Right forelimb (tissue), 1 donor: ENCODE measurements at places on chromosomes 12 and 14.

DNA sequence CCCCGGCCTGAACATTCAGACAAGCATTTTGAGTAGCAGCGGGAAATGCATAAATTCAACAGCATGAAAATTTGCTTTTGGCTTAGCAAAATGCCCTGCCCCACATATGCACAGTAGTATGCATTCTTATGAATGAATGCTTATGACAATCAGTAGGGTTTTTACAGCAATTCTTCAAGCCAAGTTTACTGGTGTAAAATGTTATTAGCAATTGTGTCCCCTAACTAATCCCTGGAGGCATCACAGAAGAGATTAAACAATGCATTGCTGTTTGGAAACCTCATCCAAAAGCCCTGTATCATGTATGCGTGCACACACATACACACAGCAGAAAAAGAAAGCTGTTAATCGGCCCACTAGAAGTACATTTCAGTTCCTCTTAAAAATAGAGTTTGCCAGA is 406.5 kb downstream of the LRIG3 start:
- no peak for DNase-seq

GRCh38 chr12:121499929-121500793 is 80.7 kb downstream of the KDM2B start:
- DNase-seq = peak; percentile 88

DNA sequence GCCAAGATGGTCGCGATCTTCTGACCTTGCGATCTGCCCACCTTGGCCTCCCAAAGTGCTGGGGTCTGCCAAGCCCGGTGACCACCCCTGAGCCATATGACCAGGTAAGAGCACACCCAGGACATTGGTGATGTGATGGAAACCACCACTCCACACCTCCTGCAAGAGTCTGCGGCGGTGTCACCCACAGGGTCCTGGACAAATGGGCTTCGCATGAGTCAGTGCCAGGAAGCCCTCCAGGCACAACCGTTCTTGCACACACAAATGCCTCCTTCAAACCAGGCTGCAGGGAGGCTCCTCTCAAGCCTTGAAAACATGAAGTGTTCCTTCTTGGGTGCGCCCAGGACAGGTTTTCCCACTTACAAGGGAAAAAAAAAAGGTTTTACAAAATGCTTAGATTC is 16.6 kb downstream of the PITPNM2 start:
- no peak for DNase-seq

- no peak for DNase-seq
These were observed 52.1 kb downstream of the VWF start for GRCh38 chr12:6072302-6072752.

DNA sequence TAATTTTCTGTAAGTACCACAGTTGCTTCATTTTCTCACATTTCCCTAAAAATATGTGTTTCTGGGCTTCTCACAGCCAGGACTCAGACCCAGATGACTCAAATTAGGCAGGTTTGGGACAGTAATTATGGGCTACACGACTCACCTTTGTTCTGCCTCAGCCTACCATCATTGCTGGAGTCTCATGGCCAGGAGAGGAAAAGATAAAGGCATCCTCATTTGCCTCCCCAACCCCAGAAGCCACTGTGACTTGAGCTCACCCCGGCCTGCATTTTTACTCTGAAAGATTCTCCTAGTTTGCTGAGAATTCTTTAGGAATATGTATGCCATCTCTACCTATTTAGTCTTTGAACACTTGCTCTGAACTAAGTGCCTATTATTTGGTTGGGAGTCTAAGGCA is 207.8 kb downstream of the PAWR start:
- DNase-seq = no peak

- DNase-seq = no peak
These were observed 238.0 kb upstream of the ATP2B1 start for GRCh38 chr12:89946518-89947135.

GRCh38 chr12:47851303-47851952 is 31.7 kb upstream of the HDAC7 start:
- no peak for DNase-seq

DNA sequence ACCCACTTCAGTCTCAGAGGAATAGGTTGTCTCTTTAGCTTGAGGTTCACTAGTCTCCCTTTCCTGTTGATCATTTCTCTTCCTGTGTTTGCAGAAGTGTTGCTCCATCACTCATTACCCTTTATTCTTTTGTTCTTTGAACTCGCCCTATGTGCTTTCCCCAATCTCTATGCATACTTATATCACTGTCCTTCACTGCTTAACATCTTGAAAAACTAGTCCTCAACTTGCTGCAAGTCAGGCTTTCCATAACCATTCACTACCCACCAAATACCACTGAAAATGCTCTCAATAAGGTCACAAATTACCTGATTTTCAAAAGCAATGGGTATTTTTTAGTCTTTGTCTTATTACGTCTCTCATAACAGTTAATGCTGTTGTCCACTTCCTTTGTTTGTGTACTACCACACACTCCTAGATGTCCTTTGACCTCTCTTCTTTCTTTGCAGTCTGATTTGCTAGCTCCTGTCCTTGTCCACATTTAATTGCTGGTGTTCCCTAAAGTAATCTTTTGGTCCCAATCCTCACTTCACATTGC is 80.8 kb downstream of the RIC8B start:
- DNase-seq = no peak

GRCh38 chr14:100675699-100676684 is 50.7 kb upstream of the DLK1 start:
- DNase-seq = no peak

DNA sequence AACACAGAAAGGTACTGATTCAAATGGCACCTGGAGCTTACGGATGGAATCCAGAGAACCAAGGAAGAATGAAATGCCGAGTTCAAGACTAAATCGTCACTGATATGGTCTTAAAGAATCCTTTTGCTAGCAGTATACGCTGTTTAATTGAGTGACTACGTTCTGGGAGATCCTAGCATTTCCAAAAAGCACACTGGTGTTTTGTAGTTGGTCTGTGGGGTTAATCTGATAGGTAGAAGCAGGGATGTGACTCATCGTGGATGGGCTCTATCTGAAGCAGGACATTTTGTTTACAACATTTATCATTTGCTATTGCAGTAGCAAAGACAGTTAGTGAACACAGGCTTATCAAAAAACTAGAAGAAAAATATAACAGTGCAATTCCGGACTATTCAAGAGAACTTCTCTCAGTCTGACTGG is 169.2 kb upstream of the HMGA2 start:
- no peak for DNase-seq

GRCh38 chr12:15787778-15788177 is 1.4 kb downstream of the EPS8 start:
- no peak for DNase-seq

DNA sequence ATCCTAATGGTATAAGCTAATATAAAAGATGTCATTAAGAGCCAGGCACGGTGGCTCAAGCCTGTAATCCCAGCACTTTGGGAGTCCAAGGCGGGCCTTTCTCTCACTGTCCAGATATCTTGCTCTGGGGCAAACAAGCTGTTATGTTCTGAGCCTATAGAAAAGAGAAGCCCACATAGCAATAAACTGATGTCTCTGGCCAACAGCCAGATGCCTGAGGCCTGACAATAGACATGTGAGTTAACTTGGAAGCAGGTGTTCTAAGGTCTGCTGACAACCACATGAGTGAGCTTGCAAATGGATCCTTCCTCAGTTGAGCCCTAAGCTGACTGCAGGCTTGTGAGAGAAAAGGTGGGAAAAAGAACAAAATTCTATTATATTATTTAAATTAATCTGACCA is 25.0 kb downstream of the YAF2 start:
- no peak for DNase-seq

GRCh38 chr14:68527329-68527851 is 265.5 kb downstream of the ZFP36L1 start:
- DNase-seq = no peak

DNA sequence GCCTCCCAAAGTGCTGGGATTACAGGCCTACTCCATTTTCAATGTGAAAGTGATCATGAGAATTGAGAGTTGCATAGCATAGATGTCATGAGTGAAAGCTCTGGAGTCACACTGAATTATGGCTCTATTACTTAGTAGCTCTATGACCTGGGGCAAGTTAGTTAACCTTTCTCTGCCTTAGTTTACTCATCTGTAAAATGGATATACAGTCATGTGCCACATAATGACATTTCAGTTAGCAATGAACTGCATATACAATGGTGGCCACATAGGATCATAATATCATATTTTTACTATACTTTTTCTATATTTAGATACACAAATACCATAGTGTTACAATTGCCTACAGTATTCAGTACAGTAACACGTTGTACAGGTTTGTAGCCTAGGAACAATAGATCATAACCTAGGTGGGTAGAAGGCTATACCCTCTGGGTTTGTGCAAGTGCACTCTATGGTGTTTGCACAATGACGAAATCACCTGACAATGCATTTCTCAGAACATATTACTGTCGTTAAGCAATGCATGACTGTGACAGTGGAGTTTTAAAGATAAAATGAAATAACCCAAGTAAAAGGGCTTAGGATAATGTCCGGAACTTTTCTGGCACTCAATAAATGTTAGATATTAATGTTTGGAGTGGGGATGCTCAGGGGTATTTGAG is 53.1 kb downstream of the ZFYVE26 start:
- no peak for DNase-seq

GRCh38 chr14:77805706-77806105 is 5.8 kb downstream of the ADCK1 start:
- no peak for DNase-seq

GRCh38 chr14:104784846-104785707 is 10.5 kb downstream of the AKT1 start:
- DNase-seq = no peak

DNA sequence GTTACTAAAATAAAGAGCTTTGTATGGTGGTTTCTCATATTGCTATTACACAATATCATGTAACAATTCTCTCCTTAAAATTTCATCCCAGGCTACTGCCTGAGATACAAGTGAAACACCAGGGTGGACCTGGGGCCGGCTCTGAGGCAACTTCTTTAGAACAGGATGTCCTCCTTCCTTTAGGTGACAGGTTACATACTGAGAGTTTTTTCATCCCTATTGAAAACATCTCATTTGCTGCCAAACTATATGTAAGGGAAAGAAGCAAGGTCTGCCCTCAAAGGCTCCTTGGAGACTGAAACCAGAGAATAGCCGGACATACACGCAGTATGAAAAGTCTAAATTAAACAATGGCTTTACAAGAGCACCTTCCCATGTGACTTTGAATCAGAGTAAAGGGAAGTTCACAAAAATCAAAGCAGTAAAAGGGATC is 139.9 kb downstream of the DUSP6 start:
- no peak for DNase-seq

DNA sequence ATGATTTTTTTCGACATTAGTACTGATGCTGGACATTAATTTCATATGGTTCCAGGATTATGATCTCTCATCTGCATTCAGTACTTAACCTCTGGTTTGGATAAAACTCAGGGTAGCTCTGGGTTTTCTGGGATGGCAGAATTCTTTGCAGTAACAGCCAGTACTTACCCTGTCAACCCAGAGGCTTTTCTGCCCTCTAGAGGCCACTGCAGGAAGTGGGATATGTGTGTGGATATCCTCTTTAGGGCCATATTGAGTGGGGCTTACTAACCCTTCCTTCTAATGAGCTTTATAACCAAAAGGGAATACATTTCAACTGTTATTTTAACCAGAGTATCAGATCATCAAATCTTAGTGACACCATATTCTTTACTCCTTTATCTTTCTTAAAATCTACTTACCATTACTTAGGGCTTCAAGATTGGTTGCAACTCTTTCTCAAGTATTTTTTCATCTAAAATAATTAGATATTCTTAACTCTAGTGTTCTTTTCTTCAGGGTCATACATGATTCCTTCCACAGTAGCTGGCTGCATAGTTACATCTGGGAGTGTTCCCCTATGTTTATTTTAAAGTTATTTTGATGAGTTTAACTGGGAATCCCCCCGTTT is 488.0 kb upstream of the STXBP6 start:
- DNase-seq = no peak

- no peak for DNase-seq
These were observed 293.7 kb upstream of the CLEC14A start for GRCh38 chr14:38549564-38549963.

DNA sequence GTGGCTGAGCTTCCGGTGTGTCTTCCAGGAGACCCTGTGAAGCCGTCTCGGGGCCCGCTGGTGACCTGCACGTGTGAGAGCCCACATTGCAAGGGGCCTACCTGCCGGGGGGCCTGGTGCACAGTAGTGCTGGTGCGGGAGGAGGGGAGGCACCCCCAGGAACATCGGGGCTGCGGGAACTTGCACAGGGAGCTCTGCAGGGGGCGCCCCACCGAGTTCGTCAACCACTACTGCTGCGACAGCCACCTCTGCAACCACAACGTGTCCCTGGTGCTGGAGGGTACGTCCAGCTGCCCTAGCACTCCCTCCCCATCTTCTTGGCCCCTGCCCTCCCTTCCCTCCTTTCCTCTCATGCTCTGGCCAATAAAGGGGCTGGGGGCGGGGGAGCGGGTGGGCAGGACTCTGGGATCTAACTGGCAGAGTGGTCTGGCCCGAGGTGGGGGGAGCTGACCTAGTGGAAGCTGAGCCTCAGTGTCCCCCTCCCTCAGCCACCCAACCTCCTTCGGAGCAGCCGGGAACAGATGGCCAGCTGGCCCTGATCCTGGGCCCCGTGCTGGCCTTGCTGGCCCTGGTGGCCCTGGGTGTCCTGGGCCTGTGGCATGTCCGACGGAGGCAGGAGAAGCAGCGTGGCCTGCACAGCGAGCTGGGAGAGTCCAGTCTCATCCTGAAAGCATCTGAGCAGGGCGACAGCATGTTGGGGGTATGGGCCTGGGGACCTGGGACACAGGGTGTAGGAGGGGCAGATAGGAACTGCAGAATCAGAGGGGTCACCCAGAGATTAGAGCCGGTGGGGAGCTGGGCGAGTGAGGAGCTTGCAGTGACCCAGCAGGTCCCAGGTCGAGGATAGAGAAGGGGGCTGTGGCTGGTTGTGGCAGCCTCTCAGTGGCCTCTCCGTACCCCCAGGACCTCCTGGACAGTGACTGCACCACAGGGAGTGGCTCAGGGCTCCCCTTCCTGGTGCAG is 6.0 kb downstream of the ACVRL1 start:
- DNase-seq = no peak

DNA sequence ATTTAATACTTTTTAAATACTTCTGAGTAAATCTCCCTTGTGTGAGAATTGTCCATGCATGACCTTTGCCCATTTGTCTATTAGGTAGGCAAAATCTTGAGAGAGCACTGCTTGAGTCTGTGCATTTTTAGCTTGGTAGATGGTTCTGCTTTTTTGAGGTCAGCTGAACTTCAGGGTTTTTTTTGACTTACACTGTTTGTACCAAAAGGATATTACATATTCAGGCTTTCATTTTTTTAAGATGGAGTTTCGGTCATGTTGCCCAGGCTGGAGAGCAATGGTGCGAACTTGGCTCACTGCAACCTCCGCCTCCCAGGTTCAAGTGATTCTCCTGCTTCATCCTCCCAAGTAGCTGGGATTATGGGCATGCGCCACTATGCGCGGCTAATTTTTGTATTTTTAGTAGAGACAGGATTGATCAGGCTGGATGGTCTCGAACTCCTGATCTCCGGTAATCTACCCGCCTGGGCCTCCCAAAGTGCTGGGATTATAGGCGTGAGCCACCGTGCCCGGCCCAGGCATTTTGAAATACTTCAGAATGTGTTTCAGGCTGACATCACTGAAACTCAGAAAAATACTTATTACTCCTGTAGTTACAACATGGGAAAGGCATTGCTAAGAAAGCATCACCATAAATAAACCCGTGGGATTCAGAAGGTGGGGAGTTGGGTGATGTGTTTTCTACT is 11.1 kb downstream of the RASSF3 start:
- DNase-seq = no peak

GRCh38 chr14:100193417-100194357 is 34.2 kb upstream of the DEGS2 start:
- DNase-seq = no peak

GRCh38 chr14:75299059-75299458 is 20.4 kb downstream of the FOS start:
- no peak for DNase-seq

GRCh38 chr12:107530701-107531100 is 154.9 kb upstream of the PWP1 start:
- peak; percentile 55 for DNase-seq
